Foreskin keratinocyte (primary cell): ENCODE measurements at places on chromosomes 16 and 17. TPM values are rescaled to one million over a fixed set of nuclear protein-coding genes. Genes with fewer than 3 reads are reported as not detected.

The DNAAF8 gene
- 0.18 and 0.31 TPM in 2 replicates for total RNA-seq

GRCh38 chr16:57084257-57084770 lies 8.1 kb upstream of the CPNE2 start:
- peak; percentile 40 for DNase-seq

GRCh38 chr16:67650023-67650422 lies 5.1 kb downstream of the CARMIL2 start:
- no peak for DNase-seq

- DNase-seq = no peak
These were observed 36.9 kb downstream of the ARHGAP27 start for GRCh38 chr17:45395569-45396415.

GRCh38 chr17:68719431-68719830 lies 118.3 kb upstream of the FAM20A start:
- DNase-seq = no peak

DNA sequence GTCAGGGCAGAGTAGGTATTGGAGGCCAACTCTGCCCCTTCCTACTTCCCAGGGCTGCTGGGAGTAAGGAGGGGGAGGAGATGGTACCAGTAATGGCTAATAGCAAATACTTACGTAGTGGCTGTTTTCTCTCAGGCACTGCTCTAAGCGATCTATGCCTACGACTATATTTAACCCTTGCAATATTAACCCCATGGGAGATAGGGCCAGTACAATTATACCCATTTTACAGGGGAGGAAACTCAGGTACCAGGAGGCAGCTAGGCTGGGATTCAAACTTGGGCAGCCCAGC lies 50.6 kb downstream of the RMI2 start:
- DNase-seq = no peak

- no peak for DNase-seq
These were observed 70.8 kb downstream of the NLK start for GRCh38 chr17:28113269-28113668.
